GM20000 (cell line): ENCODE measurements at places on chromosomes 1 and 21.

DNA sequence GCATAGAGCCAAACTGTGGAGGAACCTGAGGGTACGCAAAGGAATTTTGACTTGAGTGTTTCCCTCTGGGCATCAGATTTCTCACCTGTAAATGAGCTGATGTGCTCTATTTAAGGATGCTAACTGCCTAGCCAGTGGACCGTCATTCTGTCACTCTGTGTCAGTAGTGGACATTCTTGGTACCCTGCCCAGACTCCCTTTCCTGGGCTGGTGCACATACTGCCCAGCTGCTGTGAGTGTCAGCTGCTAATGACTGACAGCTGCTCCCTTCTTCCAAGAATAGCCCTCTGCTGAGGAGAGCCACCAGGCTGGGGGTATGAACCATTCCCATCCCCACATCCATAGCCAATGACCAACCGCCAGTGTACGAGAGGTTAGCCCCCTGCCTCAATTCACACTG is 193.1 kb upstream of the DAB1 start:
- no peak for DNase-seq

- DNase-seq, result peak; percentile 79
Observed at GRCh38 chr1:16905110-16905867, 9.5 kb downstream of the RNU1-2 start.

DNA sequence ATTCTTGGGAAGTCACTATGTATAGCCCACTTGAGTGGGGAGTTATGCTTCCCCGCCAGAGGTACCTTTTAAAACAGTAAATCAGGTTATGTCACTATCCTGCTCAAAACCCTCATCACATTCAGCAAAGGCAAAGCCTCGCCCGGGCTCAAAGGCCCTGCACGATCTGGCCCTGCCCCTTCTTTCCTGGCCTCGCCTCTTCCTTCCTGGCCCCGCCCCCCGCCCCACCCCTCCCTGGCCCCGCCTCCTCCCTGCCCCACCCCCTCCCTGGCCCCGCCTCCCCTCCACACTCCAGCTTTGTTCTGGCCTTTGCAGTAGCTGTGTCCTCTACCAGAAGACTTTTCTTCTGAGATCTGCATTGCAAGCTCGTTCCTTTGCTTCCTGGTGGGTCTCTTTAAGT is 6.6 kb downstream of the LDLRAD2 start:
- peak; percentile 89 for DNase-seq

- no peak for DNase-seq
Observed at GRCh38 chr1:178034676-178035075, 59.2 kb upstream of the RASAL2 start.

- DNase-seq, result no peak
Observed at GRCh38 chr1:207835958-207836357, 75.0 kb downstream of the CD34 start.

DNA sequence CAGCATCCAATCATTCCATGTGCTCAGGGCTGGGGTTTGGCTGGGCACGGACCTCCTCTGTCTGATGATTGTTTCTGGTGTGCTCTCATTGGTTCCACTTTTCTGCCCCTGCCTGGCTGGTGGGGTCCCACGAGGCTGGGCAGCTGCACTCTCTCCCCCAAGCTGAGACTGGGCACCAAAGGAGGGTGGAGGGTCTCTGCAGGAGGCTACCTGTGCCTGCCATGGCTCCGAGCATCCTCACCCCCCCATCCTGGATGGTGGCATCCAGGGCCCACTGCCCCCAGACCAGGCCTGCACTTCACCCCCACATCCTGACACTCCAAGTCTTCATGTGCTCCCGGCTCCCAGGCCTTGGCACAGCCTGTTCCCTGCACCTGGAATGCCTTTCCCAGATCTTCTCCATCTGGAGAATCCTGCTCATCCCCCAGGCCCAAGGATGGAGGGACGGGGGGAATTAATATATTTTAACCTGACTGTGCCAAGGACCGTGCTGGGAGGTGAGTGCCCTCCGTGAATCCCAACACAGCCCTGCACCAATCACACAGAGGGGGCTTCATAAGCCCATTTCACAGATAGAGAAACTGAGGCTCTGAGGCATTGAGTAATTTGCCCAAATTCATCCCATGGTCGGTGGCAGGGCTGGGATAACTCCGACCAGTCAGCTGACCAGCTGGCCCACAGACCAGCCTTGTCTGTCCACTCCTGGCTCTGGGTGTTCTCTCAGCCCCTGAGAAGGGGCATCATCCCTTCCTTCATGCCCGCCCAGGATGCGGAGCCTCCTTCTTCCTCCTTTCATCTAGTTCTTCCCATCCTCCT is 403.4 kb downstream of the MATN1 start:
- DNase-seq, result no peak

- no peak for DNase-seq
Observed at GRCh38 chr1:43319766-43320165, 17.9 kb upstream of the MPL start.
